Retina (tissue), 1 donor: ENCODE measurements at places on chromosomes 2 and 18.

GRCh38 chr2:9286554-9287399, 80.2 kb downstream of the ASAP2 start:
- DNase-seq, result no peak

- no peak for DNase-seq
Observed at GRCh38 chr18:9787712-9788111, 79.6 kb downstream of the RAB31 start.

DNA sequence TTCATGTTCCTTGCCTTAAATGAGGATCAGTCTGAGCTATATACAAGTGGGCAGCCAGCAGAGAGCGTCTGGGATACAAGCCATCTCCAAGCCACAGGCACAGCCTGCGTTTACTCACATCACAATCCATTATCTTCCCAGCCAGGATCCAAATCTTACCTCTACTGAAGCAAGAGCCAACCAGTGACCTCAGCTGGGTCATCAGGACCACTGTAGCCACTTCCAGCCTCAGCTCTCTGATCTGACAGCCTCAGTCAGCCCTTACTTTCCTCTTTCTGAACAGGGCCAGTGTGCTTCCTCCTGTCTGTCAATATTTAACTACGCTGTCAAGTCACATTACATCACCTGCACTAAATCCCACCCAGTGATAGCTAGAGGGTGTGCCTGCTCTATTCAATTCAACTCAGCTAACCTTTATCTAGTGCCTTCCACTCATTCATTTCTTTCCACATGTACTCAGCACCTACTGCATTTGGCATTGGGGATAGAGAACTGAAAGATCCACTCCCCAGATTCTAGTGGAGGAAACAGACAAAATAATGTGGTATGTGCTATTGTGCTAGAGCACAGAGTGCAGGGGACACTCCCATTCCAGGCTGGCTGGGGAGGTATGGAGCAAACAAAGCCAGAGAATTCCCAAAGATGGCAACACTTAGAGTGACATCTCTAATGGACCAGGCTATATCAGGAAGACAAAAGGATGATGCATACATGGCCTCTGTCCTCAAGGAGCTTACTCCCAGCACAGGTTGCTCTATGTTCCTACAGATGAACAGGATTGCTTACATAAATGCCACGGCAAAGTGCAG, 146.5 kb downstream of the NCKAP5 start:
- DNase-seq, result peak; percentile 88

DNA sequence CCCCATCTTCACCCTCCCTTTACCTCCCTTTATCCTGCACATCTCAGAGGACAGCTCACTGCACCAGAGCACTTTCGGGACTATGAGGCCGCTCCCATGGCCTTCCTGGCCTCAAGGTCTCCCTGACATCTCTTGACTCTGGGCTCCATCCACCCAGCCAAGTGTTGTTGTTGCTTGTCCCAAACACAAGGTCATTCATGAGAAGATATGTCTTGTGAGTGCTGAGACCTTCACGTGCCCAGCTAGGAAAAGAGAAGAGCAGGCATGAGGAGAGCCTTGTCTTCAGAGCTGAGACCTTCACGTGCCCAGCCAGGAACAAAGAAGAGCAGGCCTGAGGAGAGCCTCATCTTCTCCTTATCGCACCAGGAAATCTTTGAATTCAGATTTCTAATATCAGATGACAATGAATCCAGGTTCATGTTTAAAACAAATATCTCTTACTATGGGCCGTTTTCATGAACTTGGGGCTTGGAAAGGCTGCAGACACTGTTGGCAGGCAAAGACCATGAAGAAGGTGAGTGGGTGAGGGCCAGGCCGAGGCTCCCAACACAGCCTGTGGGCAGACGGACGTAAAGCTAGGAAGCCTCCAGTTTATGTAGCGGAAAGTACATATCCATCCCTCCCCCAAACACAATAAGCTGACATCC, 256.1 kb downstream of the NDUFA10 start:
- DNase-seq, result no peak

DNA sequence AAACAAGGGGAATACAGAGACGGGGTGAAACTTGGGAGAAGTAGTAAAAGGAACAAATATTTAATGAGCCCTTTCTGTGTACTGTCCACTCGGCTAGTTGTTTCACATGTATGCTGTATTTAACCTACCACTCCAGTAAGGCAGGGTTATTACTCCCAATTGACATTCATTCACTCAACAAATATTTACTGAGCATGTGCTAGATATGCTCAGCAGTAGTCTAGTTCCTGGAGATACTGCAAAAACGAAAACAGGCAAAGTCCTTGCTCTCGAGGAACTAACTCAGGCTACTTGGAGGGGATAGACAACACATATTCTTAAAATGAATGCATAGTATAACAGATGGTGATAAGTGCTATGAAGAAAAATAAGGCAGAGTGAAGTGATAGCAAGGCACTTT, 207.3 kb downstream of the SS18 start:
- DNase-seq, result no peak

DNA sequence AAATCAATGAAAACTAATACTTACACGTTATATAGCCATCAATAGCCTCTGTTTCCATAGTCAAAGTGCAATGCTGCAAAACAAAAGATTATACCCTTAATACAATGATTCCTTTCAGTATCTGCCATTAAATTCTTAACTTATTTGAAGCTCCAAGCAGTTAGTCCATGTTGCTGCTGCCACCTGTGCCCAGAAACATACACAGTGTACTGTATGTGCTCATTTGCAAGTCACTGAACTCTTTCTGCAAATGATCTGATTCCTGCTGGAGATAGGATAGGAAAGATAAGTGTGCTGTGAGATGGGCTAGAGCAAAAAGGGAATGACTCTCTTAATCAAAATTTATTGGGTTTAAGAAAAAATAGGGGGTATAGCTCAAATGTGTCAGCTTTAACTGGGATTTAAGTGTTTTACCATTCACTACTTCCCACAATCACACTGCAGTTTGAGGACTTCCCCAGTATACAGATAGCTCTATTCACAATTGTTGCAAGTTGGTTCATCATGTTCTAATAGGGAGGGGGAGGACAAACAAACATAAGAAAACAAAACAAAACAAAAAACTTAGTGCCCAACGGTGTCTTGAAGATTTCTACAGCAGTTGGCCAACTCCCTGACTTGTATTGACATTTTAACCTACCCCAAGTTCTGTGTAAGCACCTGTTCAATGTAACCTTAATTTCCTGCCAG, 2.7 kb downstream of the IKZF2 start:
- no peak for DNase-seq

- DNase-seq, result peak; percentile 47
Observed at GRCh38 chr2:148875387-148876051, 492 bp downstream of the KIF5C start.

DNA sequence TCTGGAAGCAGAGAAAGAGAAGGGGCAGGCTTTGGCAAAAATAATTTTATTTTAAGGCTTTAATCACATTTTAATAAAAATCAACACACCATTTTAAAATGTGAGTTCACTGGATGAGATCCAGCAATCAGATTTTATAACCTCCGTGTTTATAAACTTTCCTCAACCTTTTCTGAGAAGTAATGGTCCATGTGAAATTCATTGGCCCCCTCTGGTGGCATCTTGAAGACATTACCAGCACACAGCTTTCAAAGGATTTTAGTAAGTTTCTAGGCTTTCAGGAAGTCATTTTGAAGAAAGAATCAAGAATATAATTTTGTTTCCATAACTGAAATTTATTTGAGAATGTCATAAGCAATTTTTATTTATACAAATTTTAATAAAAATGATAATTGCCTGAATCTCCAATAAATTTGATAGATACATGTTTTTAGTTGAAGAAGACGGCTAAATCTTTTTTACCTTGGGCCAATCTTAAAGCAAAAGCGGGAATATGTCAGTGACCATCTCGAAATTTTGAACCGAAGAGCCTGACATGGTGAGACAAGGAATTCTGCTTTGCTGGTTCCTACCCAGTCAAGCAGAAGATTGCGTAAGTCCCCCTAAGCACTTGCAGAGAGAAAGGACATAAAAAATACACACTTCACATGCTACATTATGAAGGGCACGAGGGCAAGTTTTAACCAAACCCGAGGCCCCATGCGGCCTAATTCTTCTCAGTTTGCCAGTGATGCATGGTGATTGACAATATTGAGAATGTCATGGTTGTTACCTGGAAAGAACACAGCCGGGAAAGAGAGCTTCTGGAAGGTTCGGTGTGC, 128.4 kb upstream of the CBLN2 start:
- DNase-seq, result peak; percentile 70

DNA sequence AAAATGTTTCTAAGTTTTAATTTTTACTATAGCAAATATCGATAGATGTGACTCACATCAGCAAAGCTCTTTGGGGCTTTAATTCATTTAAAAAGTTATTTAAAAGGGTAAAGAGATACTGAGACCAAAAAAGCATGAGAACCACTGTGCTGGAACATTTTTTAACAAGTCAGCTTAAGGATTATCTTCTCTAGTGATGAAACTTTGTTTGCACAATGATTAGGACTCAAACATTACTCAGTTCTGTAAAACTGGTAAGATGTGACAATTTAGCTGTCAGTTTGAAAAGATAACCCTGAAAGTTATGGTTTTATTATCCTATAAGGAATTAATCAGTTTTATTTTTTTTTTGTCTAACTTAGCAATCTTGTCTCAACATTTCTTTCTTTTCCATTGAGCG, 301.4 kb downstream of the TSN start:
- DNase-seq, result no peak

GRCh38 chr18:66193394-66193793, 410.5 kb downstream of the CDH19 start:
- DNase-seq, result no peak

DNA sequence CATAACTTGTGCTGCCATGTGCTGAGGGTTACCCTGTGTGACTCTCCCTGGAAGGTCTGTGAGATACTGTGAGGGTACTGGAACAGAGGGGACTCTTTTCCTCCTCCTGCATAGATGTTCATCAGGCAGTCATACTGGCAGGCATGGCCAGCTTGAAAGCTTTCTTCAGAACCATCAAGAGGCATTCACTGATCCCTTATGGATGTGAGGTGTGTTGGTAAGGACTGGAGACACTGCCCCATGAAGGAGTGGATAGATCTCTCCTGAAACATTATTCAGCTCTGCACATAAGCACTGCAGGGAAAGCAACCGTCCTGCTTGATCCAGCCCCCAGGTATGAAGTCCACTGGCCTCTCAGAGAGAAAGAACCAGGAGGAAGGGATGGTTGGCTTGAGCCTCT, 176.6 kb upstream of the ARL4C start:
- DNase-seq, result no peak

GRCh38 chr18:59646228-59646962, 50.8 kb downstream of the CCBE1 start:
- no peak for DNase-seq

GRCh38 chr18:37741032-37741623, 175.5 kb upstream of the CELF4 start:
- DNase-seq, result no peak

GRCh38 chr2:42969231-42970150, 177.1 kb upstream of the HAAO start:
- DNase-seq, result no peak

GRCh38 chr2:30807249-30807648, at the start of gene CAPN13:
Gene CAPN13 (minus strand): TSS chr2:30807446. CDS start chr2:30787325, 20,121 bp downstream.
- DNase-seq, result no peak

DNA sequence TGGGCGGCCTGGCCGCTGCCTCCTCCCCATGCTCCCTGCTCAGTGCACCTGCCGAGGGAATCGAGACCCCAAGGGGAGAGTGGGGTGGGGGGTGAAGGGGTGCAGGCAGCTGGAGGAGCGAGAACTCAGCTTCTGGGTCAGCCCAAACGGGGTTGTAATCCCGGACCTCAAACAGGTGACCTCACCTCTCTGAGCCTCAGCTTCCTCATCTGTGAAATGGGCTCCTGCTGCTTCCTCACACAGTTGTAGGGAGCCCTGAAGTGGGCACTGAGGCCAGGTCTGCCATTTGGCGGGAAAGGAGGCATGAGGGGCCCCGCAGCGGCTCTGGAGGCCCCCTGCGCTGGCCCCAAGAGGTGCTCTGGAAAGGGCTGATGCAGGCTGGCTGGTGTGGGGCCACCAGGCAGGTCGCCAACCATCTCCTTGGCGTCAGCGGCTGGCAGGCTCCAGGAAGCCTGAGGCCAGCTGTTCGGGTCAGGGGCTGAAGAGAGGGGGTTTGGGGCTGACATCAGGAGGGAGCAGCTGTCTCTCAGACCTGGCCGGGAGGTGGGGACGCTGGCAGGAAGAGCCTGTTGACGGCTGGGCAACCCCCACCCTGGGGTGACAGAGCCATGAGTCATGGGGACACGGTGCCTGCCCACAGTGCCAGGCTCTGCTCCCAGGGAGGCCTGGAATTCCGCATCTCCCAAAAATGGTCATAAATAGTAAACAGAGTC, 4.9 kb downstream of the KLHL30 start:
- DNase-seq, result no peak

GRCh38 chr18:44798433-44799048, 117.9 kb downstream of the SETBP1 start:
- DNase-seq, result no peak

DNA sequence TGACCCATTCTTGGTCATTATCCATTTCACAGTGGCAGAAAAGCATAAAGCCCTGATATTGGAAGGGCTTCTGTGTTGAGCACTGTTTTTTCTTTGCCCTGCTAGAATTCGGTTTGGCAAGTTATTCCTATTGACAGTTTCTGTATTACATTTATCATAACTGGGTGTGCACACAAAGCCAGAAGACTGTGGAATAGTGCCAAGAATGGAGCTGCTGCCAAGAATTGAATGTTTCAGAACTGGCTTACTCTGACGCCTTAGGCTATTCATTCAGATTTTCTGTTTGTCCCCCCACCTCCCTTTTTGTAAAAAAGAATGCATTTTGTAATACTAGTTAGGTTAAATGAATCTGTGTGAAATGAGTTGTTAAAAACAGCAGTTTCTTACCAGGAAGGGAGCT, 12.7 kb downstream of the KDM3A start:
- no peak for DNase-seq

GRCh38 chr18:40431071-40431985, 1523.7 kb upstream of the PIK3C3 start:
- DNase-seq, result no peak

DNA sequence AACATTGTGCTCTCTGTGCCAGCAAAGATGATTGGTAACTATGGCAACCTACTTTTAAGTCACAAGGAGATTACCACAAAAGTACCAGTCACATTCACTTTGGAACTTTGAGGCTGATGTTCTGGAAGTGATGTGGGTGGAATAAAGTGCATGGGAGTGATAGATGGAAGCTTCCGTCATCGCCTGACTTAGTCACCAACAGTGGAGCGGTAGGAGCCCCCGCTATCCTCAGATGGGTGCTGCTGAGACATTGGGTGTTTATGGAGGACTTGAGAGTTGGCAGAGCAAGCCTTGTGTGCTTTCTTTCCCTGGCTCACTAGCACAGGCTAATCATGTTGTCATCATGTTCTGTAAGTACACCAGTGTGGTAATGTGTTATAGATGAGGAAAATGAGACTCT, 4.6 kb downstream of the PPP1R7 start:
- no peak for DNase-seq

- DNase-seq, result peak; percentile 28
Observed at GRCh38 chr2:237012004-237012403, 73.7 kb upstream of the COPS8 start.

DNA sequence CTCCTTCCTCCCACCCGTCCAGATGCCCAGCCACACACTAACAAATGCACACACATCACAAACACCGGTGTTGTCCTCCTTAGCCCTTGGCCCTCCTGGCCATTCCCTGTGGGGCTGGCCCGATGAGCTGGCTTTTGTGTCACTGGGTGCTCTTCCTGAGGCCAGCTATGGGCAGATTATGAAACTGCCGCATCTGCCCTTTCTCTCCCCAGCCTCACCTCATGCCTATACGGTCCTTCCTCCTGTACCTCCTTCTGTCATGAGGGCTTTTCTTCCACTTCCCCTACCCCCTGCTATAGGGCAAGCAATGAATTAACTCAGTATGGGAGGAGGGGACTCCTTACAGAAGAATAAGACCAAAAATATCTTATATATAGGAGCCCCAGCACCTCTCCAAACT, 10.3 kb upstream of the INO80C start:
- DNase-seq, result no peak

GRCh38 chr18:8990276-8991031, 112.0 kb upstream of the NDUFV2 start:
- DNase-seq, result no peak
